ENCODE measurements at places on chromosomes 6 and 20.

DNA sequence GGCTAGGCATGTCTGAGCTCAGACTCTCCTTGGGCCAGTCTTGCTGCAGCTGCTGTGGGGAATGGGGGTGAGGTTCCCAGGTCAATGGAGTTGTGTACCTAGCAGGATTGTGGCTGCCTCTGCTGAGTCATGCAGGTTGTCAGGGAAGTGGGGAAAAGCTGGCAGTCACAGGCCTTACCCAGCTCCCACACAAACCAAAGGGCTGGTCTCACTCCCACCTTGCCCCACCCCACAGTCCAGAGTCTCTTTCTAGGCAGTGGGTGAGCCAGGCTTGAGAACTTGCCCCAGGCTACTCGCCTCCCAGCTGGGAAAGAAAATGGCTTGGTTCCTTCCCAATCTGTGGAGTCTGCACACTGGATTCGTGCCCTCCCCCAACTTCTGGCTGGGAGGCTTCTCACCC, 65.7 kb downstream of the SCP2D1 start:
- no peak for DNase-seq

DNA sequence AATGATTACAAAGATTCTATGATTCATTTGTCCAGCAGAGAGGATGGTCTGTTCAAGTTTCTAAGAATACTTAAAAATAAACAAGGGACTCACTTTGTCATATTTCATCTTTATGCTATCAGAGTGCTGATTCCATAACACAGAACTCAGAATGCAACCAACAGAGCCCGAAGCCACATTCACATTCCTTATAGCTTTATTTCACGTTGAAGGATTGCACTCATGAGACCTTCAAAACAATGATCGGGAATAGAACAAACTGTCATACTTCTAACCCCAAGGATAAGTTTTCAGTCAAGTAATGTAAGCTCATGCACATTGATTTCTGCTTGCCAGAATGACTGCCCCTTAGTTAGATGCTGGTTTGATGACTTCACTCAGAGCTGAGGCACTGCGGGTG, 25.2 kb downstream of the FNDC1 start:
- no peak for DNase-seq

DNA sequence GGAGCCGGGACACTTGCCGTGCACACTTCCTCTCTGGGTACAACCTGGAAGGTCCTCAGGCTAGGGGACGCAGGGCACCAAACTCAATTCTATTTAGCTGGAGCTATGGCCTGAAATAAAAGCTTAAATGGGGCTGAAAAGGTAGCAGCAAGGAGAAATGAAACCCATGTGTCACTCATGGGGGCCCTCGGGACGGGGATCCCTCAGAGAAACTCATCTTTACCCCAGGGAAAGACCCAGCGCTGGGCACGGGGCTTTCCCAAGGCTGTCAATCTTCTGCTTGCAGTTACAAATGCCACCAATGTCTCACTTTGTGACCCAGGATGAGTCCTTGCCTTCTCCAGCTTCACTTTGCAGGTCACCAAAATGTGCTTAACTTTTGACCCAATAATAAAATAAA, 16.5 kb downstream of the SNAI1 start:
- peak; percentile 13 for DNase-seq

- no peak for DNase-seq
Observed at GRCh38 chr6:69868961-69869360, 2.6 kb downstream of the COL19A1 start.

DNA sequence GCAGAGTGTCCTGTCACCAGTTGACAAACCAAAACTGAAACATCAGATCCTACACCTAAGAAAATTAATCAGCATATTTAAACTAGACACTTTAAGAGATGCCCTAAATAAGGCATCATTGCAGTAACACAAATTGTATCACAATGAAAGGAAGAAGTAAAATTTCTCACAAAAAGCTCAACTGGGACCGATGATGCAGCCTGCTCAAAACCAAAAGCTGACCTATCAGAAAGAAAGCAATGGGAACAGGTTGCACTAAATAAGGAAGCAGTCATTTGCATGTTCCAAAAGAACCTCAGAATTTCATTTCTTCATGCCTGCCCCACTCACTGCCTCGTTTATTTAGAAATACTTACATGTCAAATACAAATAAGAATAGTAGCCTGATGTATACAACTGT, 12.1 kb downstream of the HIVEP2 start:
- no peak for DNase-seq

GRCh38 chr20:40702504-40702903, 13.5 kb upstream of the MAFB start:
- DNase-seq = no peak

DNA sequence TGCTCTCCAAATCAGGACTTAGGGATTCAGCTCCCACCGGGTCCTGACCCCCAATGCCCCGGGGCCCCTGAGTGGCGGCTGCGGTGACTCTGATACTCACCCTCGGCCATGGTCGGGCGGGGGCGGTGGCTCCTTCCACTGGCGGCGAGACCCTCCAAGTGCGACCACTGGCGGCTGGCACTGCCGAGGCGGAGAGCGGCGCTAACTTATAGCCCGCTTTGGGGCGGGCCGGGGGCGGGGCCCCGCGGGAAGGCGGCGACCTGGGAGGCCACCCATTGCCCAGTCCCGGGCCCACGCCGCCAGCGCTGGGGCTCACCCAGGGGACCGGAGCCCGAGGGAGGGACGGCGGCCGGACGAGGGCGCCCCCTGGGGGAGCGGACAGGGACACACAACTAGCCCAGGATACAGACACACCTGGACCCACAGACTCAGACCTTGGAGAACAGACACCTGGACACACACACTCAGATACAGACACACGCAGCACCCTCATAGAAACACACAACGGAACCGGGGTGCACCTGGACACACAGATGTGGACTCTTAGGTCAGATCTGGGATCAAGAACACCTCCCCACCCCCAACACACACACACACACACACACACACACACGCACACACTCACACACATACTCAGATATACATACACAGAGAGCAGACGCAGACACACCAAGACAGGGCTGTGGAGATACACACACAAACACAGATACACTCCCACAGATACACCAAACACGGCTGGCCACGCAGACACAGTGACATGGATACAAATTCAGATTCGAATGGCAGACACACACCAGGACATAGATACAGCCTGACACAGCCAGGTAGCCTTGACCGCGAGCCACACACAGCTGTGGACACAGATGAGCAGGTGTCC, at the start of gene TGM2:
TSS of gene TGM2 (minus strand) at position 182 of the 877 bp plus-strand sequence. CDS start at position 110, 72 bp downstream.
- peak; percentile 33 for DNase-seq

DNA sequence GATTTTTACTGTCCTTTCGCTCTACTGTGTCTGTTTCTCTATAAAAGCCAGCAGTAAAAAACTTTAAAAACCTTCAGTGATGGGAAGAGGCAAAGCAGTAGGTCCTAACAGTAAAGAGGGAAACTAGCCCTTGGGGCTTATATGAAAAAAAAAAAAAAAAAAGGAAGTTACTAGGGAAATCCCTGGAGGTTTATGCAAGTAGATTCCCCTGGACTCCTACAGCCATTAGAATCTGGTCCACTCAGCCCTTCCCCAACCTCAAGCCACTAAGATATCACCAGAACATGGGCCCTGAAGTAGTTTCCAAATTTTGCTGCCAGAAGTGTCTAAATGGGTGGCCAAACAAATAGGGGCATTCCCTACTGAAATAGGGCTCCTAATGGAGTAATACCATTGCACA, 70.5 kb upstream of the HINT3 start:
- DNase-seq = peak; percentile 42

GRCh38 chr6:142822842-142823241, 122.1 kb downstream of the HIVEP2 start:
- DNase-seq = no peak

- no peak for DNase-seq
Observed at GRCh38 chr6:41457303-41457670, 88.9 kb upstream of the FOXP4 start.

GRCh38 chr6:154928325-154928922, 66.7 kb upstream of the TIAM2 start:
- DNase-seq = peak; percentile 53

DNA sequence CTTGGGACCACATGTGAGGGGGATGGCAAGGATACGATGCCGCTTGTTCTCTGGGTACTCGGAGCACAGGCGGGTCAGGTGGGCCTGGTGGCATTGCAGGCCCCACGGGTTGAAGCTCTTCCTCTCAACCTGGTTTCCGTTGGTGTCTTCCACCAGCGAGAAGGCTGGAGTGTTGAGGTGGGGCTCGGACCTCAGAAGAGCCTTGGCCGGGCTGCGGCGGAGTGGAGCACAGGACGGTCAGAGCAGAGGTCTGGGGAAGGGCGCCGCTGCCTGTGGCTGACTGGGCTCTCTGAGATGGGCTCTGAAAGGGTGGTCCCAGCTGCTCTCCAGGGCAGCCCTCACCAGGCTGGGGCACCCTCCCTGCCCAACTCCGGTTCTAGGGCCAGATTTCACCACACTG, 15.2 kb upstream of the UQCC2 start:
- DNase-seq = no peak

GRCh38 chr20:54267483-54268003, 59.7 kb downstream of the PFDN4 start:
- DNase-seq = peak; percentile 52

- no peak for DNase-seq
Observed at GRCh38 chr6:25869840-25870239, 4.2 kb downstream of the SLC17A3 start.

GRCh38 chr6:42099340-42100028, 42.9 kb downstream of the C6orf132 start:
- no peak for DNase-seq

DNA sequence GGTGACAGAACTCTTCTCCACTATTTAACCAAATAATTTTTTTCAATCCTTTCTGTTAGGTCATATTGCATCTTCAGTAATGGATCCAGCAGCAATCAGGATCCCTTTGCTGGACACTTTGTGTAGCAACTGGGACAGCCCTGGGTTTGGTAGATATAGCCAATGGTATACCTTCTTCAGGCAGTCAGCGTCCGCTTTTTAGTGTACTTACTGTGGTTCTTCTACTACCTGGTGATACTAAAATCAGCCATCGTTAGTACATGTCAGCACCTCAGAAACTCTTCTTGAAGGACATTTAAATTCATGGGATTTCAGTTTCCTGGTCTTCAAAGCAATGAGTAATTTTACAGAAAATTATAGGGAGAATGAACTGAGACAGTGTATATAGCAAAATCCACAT, 93.5 kb downstream of the ADGRG6 start:
- DNase-seq = no peak

GRCh38 chr6:13794184-13794583, 20.2 kb downstream of the MCUR1 start:
- peak; percentile 51 for DNase-seq

GRCh38 chr6:116447496-116448011, 13.6 kb upstream of the CALHM6 start:
- peak; percentile 88 for DNase-seq

- DNase-seq = no peak
Observed at GRCh38 chr6:145352382-145353080, 382.8 kb downstream of the EPM2A start.

DNA sequence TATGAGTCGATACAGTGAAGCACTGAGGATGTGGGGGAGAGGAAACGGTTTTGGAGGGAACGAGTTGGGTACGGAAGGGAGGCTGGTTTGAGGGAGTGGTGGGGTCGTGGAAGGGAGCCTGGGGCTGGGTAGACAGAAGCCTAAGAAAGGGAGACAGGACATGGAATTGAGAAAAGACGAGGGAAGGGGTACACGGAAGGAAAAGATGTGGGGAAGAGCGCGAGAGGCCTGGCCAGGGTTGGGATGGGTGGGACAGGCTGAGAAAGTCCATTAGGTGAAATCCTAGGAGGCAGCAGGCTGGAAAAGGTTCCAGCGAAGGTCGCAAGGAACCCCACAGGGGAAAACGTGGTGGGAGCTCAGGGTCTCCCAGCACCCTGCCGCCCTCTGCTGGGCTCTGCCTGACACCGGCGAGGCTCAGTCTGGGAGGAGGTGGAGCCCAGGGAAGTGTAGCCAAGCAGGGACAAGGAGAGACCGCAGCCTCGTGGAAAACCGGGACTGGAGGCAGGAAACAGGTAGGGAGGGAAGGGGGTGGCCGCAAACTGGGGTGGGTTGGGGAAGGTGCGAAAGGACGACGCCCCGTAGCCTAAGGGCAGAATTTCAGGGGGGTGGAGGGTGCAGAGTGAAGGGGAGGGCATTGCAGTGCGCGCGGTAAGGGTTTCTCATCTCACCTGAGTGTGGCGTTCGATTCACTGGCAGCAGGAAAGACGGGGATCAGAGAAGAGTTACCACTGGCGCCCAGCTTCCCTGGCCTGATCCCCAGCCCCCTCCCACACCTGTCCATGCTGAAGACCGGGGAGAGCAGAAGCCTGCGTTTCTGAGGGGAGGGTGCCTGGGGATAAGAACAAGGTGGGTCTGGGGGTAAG, 4.3 kb downstream of the GABBR1 start:
- DNase-seq = no peak

DNA sequence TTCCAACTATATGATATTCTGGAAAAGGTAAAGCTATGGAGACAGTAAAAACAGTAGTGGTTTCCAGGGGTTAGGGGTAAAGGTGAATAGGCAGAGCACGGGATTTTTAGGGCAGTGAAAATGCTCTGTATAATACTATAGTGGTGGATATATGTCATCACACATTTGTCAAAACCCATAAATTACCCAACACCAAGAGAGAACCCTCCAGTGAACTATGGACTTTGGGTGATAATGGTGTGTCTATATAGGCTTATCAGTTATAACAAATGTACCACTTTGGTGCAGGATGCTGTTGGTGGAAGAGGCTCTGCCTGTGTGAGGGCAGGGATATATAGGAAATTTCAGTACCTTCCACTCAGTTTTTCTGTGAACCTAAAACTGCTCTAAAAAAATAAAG, 149.9 kb downstream of the GPX5 start:
- DNase-seq = peak; percentile 20

DNA sequence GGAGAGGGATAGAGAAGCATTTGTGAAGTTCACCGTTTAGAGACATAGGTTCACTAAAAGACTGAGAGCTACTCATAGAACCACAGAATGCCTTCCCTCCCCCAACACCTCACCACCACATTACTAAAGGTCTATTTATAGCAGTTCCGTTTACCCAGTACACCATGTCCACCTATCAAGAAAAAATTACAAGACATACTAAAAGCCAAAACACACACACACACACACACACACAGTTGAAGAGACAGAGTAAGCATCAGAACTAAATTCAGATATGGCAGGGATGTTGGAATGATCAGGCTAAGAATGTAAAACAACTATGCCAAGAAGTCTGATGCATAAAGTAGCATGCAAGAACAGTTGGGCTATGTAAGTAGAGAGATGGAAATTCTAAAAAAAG, 52.3 kb downstream of the SLC22A3 start:
- peak; percentile 30 for DNase-seq

DNA sequence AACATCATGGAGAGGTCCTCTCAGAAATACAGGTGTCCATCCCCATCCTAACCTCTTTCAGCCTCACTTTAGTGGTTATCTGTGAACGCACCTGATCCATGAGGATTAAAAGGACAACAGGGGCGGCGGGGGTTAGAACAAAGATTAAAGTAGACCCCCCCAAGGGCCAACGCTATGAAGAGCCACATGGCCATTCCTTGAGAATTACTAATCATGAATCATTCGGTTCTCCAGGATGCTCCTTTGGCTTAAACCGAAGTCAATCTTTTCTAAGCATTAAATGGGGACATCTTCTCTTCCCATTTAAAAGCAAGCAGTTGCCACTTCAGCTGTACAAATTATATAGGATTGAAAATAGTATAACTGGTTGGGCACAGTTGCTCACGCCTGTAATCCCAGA, 212.4 kb downstream of the GMPR start:
- DNase-seq = no peak

- no peak for DNase-seq
Observed at GRCh38 chr6:56992036-56992435, 37.1 kb downstream of the BEND6 start.

- no peak for DNase-seq
Observed at GRCh38 chr20:1998193-1998520, 4.3 kb upstream of the PDYN start.

Data from MV-4-11 (cell line).